Aorta (tissue), 5 donors: ENCODE measurements at places on chromosomes 7 and 10. TPM values are rescaled to one million over a fixed set of nuclear protein-coding genes. Genes with fewer than 3 reads are reported as not detected.

GRCh38 chr10:112122827-112123226 lies 60.7 kb downstream of the GPAM start:
- no peak for DNase-seq

- DNase-seq: no peak
Observed at GRCh38 chr10:126101325-126101724, 205.0 kb downstream of the FANK1 start.

- no peak for DNase-seq
Observed at GRCh38 chr7:17134786-17135185, 163.7 kb upstream of the AHR start.

GRCh38 chr7:130491841-130492522 lies at the start of gene MEST:
TSS of gene MEST (plus strand) at chr7:130492085. CDS start at chr7:130492314, 229 bp downstream.
- peak; percentile 76 for DNase-seq

DNA sequence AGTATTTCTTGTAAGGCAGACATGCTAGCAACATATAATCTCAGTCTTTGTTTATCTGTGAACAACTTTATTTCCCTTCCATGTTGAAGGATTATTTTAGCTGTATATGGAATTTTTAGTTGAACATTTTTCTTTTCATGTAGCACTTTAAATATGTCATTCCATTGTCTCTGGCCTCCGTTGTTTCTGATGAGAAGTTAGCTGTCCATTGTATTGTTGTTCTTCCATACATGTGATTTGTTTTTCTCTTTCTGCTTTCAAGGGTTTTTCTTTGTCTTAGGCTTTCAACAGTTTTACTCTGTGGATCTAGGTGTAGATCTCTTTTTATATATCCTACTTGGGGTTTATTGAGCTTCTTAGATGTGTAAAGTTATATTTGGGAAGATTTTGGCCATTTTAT lies 66.3 kb upstream of the COMTD1 start:
- no peak for DNase-seq

GRCh38 chr10:85612378-85612775 lies 754.2 kb downstream of the GRID1 start:
- no peak for DNase-seq

- DNase-seq: peak; percentile 61
Observed at GRCh38 chr10:132888898-132889490, 53.4 kb downstream of the CFAP46 start.

GRCh38 chr10:44949915-44950314 lies 9.7 kb upstream of the RASSF4 start:
- DNase-seq: no peak

CPXM2 gene
- total RNA-seq: 169 TPM

LDB3 gene
- total RNA-seq: 132 TPM

AASS gene
- 42.4 TPM for total RNA-seq

FXYD4 gene
- not detected for total RNA-seq

ELMO1 gene
- 86.9 TPM for total RNA-seq

MSS51 gene
- total RNA-seq: 6.3 TPM
